ENCODE measurements at places on chromosomes 11 and 22.

GRCh38 chr11:80727315-80727714 is 1286.5 kb upstream of the TENM4 start:
- DNase-seq, result no peak

DNA sequence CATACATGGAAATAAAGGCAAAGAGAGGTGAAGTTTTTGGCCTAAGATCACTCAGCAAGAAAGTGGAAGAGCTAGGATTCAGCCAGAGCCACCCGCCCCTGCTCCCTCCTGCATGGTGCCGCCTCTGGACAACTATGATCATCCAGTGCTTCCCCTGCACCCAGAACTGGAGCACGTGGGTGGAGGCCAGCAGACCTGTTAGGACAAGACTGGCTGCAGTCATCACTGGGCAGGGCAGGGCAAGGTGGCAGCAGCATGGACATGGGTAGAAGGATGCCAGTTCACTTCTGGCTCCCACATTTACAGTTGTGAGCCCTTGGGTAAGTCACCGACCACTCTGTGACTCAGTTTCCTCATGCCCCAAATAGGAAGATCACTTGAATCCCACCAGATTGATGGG is 131.0 kb downstream of the FBXO7 start:
- DNase-seq, result no peak

GRCh38 chr22:35491908-35492380 is 48.7 kb upstream of the RASD2 start:
- no peak for DNase-seq

GRCh38 chr11:76064192-76064591 is 142.1 kb downstream of the WNT11 start:
- DNase-seq, result no peak

GRCh38 chr22:23549198-23549595 is 30.9 kb downstream of the IGLL1 start:
- DNase-seq, result no peak

DNA sequence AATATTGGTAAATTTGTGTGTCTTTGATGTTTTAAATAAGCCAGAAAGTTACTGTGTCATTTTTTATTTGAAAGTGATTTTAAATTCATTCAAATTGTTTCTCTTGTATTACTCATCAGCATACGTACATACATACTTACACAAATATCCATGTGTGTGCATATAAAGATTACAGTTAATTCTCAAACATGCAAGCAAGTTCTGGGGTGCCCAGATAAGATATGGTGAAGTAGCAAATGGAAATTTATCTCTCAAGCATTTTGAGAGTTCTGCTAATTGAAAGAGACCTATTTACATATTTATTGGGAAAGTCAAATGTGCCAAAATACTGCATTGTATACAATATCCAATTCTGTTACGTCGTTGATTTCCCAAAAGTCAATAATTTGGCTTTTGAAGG is 1024.0 kb upstream of the CNTN5 start:
- no peak for DNase-seq

DNA sequence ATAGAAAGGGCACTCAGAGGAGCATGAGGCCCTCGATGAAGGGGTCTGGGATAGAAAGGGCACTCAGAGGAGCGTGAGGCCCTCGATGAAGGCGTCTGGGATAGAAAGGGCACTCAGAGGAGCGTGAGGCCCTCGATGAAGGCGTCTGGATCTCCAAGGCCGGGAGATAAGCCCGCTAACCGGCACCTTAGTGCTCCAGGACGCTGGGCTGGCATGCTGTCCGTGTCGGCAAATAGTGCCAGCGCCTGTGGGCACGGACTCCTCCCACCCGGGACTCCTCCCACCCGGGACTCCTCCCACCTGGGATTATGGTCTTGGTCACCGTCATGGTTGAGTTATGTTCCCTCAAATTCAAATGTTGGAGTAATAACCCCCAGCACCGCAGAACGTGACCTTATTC is 725.3 kb downstream of the BRD1 start:
- no peak for DNase-seq

GRCh38 chr22:37428649-37429586 is 1.6 kb upstream of the ELFN2 start:
- DNase-seq, result peak; percentile 20

- DNase-seq, result no peak
Observed at GRCh38 chr22:23608583-23608982, 23.5 kb downstream of the DRICH1 start.

- DNase-seq, result peak; percentile 96
Observed at GRCh38 chr11:63681321-63682065, at the start of gene RTN3. TSS of gene RTN3 (plus strand) at chr11:63681500. CDS start at chr11:63681637, 137 bp downstream.

DNA sequence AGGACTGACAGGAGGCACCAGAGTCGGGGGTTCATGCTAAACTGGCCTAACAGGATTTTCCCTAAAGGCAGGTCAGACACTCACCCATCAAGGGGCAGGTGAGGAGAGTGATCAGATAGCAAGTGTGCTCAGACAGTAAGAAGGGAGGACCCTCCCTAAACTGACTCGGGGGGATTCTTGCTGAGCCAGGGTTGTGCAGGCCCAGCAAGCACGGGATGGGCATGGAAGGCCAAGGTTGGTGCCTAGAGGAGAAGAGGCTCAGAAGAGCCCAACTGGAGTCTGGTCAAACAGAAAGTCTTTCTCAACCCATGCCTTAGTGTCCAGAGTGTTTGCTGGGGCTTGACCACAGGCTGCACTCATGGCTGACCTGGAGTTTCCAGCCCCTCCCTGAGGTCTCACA is 6.2 kb upstream of the APOL1 start:
- DNase-seq, result no peak

- no peak for DNase-seq
Observed at GRCh38 chr22:42368379-42369249, 63.6 kb downstream of the NFAM1 start.

DNA sequence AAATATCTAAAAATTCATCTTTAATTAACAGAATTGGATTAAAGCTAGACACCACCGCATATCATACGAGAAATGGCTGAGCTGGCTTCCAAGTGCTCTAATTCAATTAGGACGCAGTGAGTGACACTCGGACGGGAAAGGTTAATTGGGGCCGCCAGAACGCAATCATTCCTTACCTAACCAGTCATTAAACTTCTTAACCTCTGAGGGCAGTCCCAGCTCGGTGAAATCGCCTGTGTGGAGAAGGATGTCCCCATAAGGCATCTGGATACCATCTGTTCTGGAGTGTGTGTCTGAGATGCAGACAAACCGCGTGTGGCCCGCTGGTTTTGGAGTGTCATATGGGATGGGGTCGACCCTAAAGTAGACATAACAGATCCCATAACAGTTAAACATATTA is 50.3 kb downstream of the MPPED2 start:
- DNase-seq, result peak; percentile 1

DNA sequence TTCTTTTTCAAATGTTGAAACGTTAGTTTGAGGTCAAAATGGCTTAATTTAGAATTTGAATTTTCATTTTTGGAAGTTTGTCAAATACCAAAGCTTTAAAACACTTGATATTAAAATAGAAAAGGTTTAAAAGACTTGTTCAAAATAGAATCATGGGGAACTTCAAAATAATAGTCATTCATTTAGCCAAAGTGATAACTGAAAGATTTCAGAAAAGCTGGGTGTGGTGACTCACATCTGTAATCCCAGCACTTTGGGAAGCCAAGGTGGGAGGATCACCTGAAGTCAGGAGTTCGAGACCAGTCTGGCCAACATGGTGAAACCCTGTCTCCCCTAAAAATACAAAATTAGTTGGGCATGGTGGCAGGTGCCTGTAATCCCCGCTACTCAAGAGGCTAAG is 10.9 kb downstream of the GSTP1 start:
- DNase-seq, result no peak

DNA sequence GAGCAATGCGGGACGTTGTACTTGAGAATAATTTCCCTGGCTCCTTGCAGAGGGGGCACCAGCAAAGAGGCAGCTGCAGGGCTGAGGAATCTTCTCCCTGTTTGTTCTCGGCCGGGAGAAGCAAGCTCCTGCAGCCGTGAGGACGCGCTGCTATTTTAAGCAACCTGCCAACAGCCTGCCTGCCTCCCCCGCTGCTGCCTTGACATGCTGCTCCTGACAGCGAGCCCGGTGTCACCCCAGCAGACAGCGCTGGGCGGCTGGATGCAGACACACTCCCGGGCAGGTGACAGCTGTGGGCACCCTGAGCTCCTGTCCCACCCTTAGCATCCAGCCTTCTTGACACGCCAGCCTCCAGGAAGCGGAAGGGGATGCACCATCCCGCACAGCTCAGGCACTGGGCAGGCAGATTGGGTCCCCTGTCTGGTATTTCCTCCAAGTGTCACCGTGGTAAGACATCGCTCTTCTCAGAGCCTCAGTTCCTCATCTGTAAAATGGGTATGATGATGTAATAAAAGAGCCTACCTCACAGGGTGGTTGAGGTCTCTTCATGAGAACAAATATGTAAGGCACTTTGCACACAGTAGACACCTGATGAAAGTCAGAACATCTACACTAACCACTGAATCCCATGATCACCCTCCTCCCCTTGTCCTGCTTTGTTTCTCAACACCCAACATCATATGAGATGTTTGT is 530.6 kb downstream of the MN1 start:
- DNase-seq, result no peak

DNA sequence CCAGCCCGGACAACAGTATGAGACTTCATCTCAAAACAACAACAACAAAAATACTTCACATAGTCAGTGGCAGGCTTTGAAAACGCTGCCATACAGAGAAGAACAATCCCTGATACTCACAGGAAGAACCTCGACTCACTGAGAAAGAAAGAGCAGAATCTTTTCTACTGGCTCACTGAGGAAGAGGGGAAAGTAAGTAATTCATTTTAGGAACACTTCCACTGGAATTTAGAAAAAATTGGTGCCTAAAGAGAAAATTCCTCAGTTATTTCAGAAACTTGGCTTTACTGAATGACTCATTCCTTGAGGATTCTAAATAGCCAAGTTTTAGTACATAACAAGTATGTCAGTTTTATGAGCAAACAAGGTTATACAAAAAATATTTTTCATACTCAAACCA is 12.3 kb downstream of the NARS2 start:
- peak; percentile 86 for DNase-seq

DNA sequence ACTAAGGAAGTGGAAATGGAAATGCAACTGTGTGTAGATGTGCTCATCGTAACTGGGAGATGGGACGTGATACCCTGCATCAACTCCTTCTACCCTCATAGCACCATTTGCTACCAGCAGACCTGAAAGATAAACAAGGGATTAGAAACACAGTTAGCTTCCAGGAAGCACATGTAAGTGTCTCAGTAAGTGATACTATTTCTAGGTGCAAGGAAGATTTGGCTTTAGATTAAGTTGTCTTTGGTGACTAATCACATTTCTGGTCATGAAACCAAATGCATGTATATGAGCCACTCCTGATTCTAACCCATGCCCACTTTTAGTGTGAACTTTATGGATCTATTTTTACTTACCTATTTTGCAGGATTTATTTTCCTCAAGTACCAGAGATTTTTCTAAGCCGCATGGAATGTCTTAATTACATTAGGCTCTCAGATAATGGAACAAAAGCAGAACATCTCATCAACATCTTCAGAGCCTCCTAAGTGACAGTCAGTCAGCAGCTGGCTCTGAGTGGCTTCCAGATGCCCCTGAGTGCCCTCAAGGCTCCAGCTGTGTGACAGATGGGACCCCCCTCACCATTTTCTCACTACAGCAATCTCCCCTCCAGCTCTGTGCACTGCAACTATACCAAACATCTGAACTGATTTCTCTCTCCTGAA is 21.2 kb downstream of the SLC5A12 start:
- DNase-seq, result no peak

DNA sequence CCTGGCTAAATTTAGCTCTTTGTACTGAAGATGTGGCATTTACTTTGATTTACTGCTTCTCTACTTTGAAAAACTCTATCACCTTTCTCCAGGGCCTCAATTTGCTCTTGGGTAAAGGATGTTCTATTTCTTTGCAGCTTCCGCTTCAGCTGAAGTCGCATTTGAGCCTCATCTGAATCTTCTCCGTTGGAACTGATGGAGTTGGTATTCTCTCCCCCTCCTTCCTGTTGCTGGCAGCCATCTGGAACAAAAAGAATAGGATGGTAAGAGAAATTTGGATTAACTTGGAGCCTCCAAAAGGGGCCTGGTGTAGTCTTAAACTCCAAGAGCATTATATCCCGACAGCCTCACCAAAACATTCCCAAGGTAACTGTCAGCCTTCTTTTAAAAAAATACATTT is 16.6 kb downstream of the PAX6 start:
- DNase-seq, result no peak

DNA sequence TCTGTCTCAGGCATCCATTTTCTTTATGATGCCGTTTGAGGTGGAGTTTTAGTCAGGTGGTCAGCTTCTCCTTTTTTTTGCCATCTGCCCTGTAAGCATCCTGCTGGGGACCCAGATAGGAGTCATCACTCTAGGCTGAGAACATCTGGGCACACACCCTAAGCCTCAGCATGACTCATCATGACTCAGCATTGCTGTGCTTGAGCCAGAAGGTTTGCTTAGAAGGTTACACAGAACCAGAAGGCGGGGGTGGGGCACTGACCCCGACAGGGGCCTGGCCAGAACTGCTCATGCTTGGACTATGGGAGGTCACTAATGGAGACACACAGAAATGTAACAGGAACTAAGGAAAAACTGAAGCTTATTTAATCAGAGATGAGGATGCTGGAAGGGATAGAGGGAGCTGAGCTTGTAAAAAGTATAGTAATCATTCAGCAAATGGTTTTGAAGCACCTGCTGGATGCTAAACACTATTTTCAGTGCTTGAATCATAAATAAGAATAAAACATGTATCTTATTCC is 10.9 kb upstream of the HBE1 start:
- peak; percentile 98 for DNase-seq

DNA sequence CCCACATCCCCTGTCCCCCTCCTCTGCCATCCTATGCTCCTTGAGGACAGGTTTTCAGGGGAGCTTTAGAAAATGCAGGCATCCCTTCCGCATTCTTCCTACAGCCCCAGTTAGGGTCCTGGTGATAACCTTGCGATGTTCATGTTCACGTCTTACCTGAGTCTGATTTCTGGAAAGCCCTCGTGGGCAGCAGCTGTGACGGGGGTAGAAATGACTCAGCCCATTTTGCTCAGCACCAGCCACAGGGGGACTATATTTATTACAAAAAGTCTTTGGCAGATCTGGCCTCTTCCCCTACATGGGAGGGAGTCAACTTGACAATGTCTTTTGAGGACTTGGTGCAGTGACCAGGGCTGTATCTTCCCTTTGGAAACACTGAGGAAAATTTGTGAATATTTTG is 12.3 kb downstream of the PKNOX2 start:
- no peak for DNase-seq

DNA sequence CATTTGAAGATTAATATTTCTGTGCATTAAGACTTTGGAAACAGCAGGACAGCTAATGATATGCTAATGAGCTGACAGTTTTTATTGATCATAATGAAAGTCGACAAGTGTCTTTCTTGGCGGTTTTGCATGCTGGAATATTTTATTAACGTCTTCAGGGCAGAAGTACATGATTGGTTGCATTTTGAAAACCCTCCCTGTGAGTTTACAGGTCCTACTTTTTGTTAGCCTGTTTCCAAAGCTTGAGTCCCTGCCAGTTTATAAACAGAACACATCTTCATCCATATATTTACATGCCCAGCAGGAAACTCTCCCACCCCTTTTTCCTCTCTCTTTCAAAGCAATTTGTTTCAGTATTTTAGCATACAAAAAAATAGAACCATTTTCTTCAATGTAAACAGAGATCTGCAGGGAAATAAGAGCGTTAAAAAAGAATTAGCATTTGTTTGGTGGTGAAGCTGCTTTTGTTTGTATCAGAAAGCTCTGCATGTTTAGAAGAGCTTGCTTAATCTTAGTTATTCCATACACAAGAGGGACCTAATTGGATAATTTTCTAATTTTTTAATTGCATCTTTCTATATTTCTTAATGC is 243.6 kb downstream of the NELL1 start:
- DNase-seq, result no peak

- DNase-seq, result no peak
Observed at GRCh38 chr11:14981507-14981906, 9.4 kb upstream of the CALCA start.
